Activated CD4-positive, alpha-beta T cell treated with anti-CD3 and anti-CD28 coated beads for 48 hours (primary cell): ENCODE measurements at places on chromosomes 2 and 18.

DNA sequence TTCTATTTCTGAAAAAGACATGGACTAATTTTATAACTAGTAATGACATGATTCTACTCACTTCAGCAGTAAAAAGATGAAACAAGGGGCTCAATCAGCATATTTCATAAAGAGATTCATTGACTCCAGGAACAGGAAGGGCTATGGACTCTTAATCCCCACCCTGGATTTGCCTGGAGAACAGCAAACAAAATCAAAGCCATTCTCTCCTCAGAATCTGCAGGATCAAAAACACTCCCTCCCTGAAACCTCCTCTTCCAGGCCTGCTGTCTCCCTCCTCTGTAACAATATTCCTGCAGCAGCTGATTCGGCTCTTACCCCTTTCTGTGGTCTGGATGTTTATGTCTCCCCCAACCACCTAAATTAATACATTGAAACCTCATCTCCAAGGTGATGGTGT, 57.0 kb downstream of the ZC3H8 start:
- no peak for DNase-seq

DNA sequence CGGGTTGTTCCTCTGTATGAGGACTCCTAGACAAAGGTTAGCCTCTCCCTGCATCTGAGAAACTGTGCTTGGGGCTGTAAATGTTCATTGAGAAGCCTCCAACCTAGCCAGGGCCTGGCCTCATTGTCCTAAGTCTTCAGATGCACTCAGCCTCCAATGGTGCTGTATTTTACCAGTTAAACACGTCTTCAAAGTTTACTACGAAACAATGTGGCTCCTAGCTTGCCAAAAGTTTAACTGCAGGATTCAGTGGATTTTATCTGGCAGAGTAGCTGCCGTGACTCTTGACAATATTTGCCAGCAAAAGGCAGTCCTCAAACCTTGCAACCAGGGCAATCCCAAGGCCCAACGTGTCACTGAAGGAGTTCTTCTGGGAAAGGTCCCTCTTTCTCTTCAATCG, 1.1 kb downstream of the PID1 start:
- DNase-seq: no peak

DNA sequence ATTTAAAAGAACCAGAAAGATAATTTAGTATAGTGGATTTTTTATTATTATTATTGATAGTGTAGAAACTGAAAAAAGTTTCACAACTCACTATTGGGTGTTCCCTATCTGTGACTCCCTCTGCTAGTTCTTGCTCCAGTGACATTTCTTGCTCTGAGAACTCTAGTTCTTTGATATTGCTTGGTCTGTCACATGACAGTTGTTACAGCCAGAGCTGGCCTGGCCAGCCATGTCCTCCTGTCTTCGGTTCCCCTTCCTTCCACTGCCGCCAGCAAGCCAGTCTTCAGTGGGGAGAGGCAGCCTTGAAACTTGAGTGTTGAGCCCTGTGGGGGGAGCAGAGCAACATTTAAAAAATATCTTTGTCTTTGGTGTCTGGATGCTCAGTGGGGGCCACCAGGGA, 7.6 kb upstream of the THOC1 start:
- DNase-seq: no peak

DNA sequence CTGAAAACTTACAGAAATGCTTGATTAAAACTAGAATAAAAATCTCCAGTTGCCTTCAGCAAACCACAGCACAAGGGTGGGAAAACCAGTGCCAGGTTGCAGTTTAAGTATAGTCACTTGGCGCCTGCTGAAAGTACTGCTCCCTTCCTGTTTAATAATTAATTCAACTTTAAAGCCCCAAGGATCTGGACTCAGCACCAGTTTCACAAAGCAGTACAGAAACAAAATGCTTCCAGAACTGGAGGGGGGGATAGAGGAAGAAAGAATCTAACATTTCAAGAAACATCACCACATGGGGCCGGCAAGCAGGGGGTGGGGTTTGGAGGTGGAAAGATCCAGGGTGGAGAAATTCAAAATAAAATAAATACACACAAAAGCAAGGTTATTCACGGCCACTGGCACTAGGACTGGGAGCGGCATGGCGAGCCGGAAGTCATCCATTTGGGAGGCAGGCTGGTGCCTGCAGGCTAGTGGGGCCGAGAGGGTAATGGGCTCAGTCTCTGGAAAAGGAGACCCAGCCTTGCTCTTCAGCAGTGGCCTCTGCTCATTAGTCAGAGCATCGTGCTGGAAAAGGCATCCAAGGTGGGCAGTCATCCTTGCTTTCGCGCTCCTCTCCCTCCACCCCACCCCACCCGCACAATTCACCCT, 85.8 kb downstream of the POU3F3 start:
- no peak for DNase-seq

DNA sequence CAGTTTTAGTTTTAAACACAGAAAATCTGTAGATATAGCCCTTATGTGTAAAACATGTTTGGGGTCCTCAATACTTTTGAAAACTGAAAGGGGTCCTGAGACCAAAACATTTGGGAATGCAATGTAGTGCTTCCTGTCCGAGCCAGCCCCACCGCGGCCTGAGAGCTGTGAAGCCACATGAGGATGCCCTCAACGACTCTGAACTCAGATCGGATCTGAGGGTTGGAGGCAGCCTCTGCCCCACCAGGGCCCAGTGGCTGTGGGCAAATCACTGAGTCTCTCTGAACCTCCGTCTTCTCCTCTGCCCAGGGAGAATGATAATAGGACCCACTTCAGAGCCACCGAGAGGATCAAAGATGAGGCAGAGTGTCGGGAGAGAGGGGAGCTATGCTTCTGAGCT, 33.4 kb upstream of the HPCAL1 start:
- no peak for DNase-seq
